ENCODE measurements at places on chromosomes 16 and 17.
A peak's percentile ranks its signal among the peaks of the same experiment; 100 is the strongest.

DNA sequence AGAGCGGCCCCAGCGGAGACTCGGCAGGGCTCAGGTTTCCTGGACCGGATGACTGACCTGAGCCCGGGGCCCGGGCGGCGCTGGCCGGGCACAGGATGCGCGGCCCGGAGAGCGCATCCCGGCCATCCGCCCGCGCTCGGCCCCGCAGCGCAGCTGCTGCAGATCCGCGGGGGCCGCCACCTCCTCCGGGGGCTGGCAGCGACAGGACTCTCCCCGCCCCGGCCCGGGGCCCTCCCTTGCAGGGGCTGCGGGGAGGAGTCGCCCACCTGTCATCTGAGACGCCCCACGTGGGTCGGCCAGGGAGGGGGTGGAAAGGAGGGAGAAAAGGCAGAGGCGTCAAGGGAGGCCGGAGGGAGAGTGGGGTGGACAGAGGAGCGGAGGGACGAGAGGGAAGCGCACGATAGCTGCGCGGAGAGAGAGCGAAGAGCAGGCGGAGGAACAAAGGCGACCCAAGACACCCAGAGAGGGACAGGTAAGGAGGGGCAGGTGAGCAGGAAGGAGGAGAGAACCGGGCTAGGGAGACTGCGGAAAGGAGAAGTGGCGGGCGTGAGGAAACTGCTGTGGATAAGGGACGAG lies 471 bp upstream of the PRKAR1A start:
- peak; percentile 89 for DNase-seq

GRCh38 chr17:42913981-42914617 lies 13.5 kb downstream of the G6PC1 start:
- no peak for DNase-seq

GRCh38 chr17:79916991-79917901 lies 78.0 kb upstream of the CBX4 start:
- no peak for DNase-seq

GRCh38 chr16:49747654-49748053 lies 108.3 kb downstream of the ZNF423 start:
- no peak for DNase-seq

- no peak for DNase-seq
Measured at GRCh38 chr17:76384987-76385891, 830 bp downstream of the SPHK1 start.

- DNase-seq, result peak; percentile 21
Measured at GRCh38 chr17:45380991-45381390, 51.7 kb downstream of the ARHGAP27 start.

DNA sequence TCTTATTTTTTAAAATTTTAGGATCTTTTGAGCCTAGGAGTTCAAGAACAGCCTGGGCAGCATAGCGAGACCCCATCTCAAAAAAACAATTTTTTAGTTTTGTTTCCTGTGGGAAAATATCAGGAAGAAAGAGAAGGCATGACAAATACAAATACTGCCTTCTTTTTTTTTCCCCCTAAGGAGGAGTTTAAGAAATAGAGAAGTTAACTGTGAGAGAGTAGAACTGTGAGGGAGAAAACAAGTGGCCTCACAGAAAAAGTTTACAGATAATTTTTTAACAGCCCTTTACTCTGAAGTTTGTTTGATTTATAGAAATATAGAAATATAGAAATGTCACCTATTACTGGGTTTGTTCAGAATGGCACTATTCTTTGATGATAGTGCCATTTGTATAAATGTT lies 21.1 kb downstream of the TTYH2 start:
- DNase-seq, result no peak

DNA sequence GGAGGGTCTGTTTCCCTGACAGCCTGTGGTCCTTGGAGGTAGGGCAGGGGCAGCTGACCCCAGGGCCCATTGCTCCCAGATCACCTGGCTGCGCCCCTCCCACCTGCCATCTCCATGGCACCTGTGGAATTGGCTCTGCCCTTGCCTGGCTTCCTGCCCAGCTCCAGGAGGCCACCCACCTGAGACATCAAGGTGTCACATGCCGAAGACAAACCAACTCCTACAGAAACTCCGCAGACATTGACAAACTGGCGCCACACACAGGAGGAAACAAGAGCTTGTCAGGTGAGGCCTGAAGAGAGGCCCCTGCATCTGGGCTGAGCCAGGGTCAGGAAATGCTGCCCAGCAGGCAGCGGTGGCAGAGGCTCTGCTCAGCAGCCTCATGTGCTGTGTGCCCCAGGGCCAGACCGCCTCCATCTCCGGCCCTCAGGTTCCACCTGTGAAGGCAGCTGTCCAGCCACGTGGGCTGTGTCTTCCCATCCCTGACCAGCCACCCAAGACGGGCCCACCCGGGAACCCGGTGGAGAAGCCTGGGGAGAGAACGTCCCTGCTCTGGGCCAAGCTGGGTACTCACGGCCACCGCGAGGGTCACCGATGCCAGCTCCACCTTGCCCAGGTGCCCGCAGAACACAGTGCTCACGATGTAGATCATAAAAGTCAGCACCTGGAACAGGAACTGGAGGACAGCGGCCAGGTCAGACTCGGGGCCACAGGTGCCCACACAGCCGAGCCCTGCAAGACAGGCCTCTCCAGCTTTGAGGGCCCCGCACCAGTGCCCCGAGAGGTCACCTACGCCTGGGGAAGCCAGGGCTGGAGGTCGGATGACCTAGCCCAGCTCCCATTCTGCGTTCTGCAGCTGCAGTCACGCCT lies 1.6 kb downstream of the SLC47A2 start:
- no peak for DNase-seq

GRCh38 chr16:53078765-53079485 lies 24.1 kb downstream of the CHD9 start:
- DNase-seq, result no peak
